ENCODE measurements at places on chromosomes 5 and 9.

DNA sequence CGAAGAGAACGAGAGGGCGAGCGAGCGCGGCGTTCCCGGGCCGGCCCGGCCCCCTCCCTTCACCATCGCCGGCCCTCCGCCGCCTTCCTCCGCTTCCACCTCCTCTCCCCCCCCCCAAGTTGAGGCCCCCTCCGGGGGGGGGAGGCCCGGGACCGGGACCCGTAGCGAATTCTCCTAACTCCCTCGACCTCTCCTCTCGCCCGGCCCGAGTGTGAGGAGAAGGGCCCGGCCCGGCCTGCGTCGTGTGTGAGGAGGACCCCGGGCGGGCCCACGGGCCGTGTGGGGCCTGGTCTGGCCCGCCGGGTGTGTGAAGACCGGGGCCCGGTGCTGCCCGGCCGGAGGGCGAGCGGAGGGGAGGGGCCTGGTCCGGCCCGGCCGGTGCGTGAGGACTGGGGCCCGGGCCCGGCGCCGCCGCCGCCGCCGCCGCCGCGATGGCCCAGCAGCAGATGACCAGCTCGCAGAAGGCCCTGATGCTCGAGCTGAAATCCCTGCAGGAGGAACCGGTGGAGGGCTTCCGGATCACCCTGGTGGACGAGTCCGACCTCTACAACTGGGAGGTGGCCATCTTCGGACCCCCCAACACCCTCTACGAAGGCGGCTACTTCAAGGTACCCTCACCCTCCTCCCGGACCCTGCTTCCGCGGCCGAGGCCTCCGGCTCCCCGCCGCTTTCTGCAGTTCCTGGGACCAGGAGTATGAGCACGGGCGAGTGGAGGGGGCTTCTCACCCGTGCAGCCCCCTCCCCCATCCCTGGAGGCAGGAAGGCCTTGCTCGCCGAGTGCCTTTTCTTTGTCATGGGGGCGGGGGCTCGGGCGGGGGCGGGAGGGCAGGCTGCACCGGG, 587 bp downstream of the UBE2R2 start:
- DNase-seq, result peak; percentile 47

GRCh38 chr9:35488566-35489312, 1.2 kb upstream of the RUSC2 start:
- no peak for DNase-seq

- no peak for DNase-seq
Observed at GRCh38 chr9:97672403-97672802, 24.7 kb downstream of the XPA start.

DNA sequence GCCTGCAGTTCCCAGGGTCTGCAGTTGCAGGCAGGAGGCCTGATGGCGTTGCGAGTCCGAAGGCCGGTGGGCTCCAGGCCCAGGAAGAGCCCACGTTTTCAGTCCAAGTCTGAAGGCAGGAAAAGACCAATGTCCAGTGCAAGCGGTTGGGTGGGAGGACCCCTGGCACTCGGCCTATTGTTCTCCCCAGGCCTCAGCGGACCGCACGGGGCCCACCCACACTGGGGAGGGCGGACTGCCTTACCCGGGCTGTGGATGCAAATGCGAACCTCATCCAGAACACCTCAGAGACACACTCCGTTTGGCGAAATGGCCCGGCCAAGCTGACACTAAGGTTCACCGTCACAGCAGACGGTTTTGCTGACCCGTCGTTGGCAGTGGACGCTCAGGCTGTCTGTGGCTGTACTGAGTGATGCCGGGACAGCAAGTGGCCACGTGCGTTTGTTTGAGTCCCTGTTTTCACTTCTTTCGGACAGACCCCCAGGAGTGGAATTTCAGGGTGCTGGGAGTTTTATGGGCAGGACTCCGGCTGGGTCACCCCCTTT, 10.2 kb upstream of the SEC16A start:
- DNase-seq, result no peak

DNA sequence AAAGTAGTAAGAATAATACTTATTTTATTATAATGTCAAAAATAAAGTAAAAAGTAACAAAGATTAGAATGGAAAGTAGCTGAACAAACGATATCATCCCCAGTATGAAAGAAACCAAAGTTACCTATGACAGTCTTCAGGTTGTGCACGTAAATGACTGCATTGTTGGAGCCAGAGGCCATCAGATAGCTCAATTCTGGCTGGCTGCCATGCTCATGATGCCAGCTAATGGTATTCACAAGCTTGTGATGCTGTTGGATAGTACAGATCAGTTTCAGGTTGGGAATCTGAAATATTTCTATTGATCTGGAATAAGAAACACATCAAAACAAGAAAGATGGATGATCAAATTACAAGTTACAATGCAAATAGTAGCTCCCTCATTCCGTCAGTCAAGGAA, 21.1 kb downstream of the GEMIN5 start:
- DNase-seq, result no peak

- DNase-seq, result no peak
Observed at GRCh38 chr9:129907201-129907600, 71.9 kb downstream of the USP20 start.

DNA sequence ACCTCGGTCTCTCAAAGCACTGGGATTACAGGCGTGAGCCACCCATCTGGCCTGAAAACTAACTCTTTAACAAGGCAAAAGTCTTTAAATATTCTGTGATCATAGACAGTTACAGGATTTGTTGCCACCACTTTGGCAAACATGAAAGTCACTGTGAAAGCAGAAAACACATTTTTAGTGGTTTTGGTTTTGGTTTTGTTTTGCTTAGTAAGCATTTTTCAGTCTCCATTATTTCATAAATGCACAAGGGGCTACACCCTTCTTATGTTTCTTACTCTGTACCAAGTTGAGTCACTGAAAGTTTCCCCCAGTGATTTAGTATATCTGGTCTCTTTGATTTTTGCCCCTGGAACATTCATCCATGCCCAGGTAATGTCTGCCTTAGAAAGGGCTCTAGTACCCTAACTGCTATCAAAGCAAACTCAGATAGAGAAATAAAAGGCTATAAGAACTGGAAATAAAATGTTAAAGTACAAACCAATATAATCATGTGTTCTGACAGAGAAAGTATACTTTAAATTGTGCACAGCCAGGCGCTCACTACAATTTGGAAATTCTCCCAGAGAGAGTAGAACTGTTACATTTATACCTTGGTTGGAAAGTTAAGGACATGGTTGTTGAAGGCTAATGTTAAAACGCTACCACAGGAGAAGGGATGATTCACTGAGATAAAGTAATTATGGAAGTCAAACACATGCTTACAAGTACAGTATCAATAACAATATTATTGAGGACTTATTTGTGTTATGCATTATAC, 1022.5 kb upstream of the DMAC1 start:
- no peak for DNase-seq

DNA sequence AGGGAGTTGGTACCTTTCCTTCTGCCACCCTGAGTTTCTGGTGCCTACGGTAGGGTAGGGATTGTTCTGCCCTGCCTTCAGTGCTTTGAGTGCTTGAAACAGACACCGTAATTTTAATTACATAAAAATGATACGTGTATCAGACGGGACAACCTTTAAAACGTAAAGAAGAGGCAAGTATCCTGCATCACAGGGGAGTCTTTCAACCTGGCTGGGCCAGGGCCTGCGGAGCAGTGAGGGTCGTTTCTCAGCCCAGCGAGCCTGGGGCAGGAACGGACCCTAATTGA, 483 bp upstream of the DAB2IP start:
- no peak for DNase-seq

GRCh38 chr5:81633891-81634290, 117.0 kb downstream of the SSBP2 start:
- DNase-seq, result no peak

- DNase-seq, result no peak
Observed at GRCh38 chr9:68919661-68920060, 94.3 kb downstream of the PRKACG start.

DNA sequence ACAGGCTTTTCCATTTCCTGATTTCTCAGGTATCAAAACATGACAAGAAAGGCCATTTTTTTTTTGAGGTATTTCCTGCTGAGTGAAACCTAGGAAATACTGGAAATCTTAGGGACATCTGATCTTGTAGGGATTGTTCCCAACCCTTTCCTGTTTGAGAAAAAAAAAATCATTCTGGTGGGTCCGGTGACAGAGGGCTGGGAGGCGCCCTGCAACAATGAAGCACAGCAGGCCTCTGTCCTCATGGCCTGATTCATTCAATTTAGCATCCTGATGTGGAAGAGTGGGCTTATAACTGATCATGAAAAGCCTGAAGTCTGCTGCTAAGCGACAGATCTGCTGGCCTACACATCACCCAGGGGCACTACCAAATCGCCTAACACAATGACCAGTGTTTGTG, 3.0 kb upstream of the C9orf153 start:
- no peak for DNase-seq

GRCh38 chr5:116645627-116646026, 71.0 kb upstream of the SEMA6A start:
- no peak for DNase-seq

- DNase-seq, result no peak
Observed at GRCh38 chr9:98610711-98611110, 98.0 kb downstream of the GABBR2 start.

GRCh38 chr9:127741831-127742434, 6.8 kb upstream of the TOR2A start:
- DNase-seq, result no peak

DNA sequence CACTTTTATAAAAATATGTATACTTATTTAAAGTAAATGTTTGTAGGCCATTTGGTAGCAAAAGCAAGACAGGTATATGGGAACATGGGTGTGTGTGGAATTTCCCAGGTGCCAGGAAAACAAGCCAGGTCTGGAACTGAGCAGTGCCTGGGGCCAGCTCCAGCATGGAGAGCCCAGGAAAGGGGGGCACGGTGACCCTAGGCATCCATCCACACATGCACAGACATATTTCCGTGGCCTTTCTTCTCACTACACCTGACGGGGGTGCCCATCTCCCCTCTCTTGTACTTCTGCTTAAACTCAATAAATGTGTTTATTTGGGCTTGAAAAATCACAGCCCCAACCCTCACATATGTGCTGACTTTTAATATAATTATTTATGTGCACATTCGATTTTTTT, 31.2 kb upstream of the CXCL14 start:
- no peak for DNase-seq

DNA sequence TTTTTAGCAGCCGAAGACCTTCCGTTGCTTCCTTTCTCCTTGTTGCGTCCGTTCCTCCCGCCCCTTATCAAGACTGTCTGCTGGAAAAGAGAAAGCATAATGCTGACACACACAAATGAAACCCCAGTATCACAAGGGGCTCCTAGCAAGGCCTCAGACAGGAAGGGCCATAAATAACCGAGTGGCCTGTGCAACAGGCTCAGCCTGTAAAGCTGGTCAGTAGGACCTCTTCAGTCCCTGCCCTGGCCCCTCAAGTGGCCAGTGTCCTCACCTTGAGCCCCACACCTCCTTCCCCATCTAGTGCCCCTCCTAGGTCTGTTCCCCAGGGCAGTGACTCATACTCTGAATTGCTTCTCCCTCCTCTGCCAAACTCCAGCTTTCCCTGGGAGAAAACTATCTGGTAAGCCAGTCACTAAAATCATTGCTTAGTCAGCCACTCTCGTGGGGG, 174.6 kb upstream of the IL12B start:
- no peak for DNase-seq

- DNase-seq, result no peak
Observed at GRCh38 chr5:80921026-80921425, 39.1 kb upstream of the RASGRF2 start.

DNA sequence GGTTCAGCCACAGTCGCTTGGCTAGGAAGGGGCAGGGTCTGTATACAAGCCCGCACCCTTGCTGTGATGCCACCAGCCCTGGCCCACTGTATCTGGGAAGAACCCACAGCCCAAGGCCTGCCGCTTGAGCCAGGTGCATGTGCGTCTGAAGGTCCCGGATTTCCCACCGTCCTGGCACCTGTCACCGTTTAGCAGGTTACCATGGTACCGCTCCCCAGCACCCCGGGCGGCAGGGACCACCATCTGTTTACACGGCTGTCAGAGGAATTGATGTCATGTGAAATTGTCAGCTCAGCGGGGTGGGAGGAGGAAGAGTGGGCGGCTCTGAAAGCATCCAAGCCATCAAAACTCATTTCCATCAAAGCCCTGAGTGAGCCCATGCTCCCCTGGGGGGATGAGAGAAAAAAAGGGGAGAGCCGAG, 92.7 kb downstream of the HRH2 start:
- DNase-seq, result no peak

DNA sequence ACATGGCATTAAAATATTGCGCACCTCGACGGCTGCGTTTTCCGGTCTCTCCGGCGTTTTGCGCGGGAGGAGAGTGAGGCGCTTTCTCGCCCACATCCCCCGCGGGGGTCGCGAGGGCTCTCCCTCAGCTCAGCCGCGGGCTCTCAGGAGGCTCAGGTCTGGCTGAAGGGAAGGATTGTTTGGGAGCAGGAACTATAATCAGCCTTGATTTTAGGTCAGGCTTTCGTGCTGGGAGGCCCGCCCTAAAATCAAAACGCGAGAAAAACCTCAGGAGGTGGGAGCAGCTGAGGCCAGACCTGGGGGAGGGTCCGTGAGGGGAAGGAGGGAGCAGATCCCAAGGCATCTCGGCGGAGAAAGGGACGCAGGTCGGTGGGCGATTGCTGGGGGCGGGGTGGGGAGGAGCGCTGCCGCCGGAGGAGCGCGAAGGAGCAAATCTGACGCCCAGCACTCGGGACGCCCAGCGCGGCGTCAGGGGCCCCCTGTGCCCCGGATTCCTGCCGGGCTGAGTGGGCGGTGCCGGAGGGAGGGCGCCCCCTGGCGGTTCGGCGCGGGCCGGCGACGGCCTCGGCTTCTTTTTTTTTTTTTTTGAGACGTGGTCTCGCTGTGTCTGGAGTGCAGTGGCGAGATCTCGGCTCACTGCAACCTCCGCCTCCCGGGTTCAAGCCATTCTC, 18.7 kb upstream of the RNF130 start:
- peak; percentile 80 for DNase-seq

- no peak for DNase-seq
Observed at GRCh38 chr9:136259836-136260235, 14.2 kb upstream of the QSOX2 start.

GRCh38 chr5:96880444-96881164, 4.3 kb downstream of the ERAP2 start:
- no peak for DNase-seq

DNA sequence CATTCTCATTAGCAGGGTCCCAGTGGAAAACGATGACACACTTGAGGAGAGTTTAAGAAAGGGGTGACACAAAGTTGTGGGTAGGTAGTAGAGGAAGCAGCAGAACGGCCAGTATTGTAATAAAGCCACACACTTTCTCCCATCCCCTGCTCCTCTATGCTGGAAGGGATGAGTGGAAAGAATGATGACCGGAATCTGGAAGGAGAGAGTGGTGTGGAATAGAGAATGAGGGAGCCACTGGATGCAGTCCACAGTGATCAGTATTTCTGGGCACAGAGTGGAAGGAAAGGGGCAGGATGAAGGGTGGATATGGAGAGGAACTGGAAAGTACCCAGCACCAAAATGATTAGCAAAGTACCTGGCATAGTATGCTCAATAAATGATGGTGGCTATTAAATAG, 133.8 kb upstream of the DAB2 start:
- DNase-seq, result no peak
